ENCODE measurements at places on chromosomes 13 and 19. TPM values are rescaled to one million over a fixed set of nuclear protein-coding genes. Genes with fewer than 3 reads are reported as not detected.

The FXYD1 gene
- 2.6 TPM for total RNA-seq

The CD33 gene
- not detected for total RNA-seq

The KLK7 gene
- not detected for total RNA-seq

The PALM gene
- total RNA-seq: 0.18 TPM

The EID2B gene
- total RNA-seq: 3.4 TPM

The CEACAM4 gene
- total RNA-seq: not detected

The ZNF525 gene
- total RNA-seq: 4.9 TPM

The TTC9B gene
- not detected for total RNA-seq

DNA sequence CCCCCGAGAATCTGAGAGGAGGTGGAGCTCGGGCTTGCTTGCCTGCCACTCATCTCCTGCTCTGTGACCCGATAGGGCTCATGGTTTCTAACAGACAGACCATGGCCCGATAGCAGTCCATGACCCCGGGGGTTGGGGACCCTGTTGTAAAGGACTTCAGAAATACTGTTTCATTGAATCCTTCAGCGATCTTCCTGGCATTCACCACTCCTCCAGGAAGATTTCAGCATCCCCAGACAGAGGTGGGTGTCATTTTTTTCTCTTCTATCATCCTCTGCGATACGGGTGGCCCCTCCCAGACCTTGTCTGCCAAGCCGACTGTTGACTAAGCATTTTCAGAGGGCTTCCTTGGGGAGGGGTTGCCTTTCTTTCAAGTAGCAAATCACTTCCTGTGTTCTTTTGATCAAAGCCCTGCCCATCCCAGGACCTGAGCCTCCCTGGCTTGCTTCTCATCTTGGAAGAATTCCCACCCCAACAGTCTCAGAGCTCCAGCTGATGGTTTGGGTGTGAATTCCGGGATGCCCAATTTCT, 1.7 kb downstream of the MYO1F start:
- peaks cover 29% of the 10 kb centered on the region for H3K4me1 ChIP-seq
- H3K27ac ChIP-seq: peak overlapping the region; percentile 60
- peak; percentile 16 for DNase-seq
- no peak overlapping the region for H3K4me3 ChIP-seq
- H3K27me3 ChIP-seq: peaks cover 15% of the 10 kb centered on the region

- no peak overlapping the region for H3K27ac ChIP-seq
- H3K27me3 ChIP-seq: no peaks in the 10 kb centered on the region
- no peaks in the 10 kb centered on the region for H3K36me3 ChIP-seq
- no peak overlapping the region for H3K4me3 ChIP-seq
Observed at GRCh38 chr13:77563111-77563510, 27.6 kb downstream of the SCEL start.

DNA sequence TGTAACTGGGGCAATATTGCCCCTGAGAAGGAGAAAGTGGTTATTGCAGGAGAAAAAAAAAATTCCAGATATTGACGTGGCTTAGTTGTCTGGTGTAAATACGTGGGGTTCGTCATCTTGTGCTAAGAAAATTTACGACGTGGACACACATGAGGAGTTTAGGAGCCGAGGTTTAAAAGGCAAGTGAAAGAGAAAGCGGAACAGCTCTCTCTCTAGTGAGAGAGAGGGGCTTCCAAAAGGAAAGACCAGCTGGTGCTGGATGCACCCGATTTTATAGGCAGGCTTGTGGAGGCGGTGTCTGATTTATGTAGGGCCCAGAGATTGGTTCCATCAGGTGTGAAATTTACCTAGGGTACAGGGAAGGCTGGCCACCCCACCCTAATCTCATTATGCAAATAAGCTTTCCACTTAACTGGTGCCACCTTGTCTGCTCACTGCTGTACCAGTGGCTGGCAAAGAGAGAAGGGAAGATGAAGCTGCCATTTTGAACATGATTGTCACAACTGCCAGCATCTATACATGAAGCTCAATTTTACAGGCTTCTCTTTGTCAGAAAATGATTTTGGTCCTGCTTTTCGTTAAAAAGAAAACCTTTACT, 845.1 kb downstream of the DACH1 start:
- DNase-seq: no peak
- H3K36me3 ChIP-seq: no peaks in the 10 kb centered on the region
- H3K27me3 ChIP-seq: peaks cover 2% of the 10 kb centered on the region
- no peak overlapping the region for H3K27ac ChIP-seq
- no peak overlapping the region for H3K4me3 ChIP-seq
- no peaks in the 10 kb centered on the region for H3K4me1 ChIP-seq

DNA sequence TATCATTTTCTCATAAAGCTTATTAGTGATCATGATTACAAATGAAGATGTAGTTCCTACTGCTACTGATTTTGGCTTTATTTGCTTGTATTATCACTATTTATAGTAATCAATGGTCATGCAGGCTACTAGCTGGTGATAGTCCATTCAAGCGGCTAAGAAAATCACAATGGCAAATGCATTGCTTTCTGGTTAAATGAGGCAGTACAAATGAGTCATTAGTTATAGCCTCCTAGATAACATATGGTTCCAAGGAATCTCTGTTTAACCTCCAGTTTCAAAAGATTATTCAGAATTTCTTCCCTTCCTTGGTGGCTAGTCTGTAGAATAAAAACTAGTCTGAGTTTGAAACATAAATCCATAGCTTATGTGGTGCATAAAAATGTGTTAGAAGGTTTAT, 141.3 kb upstream of the HTR2A start:
- DNase-seq: no peak
- no peak overlapping the region for H3K27ac ChIP-seq
- no peaks in the 10 kb centered on the region for H3K36me3 ChIP-seq

- H3K27ac ChIP-seq: no peak overlapping the region
- peaks cover 5% of the 10 kb centered on the region for H3K27me3 ChIP-seq
- H3K36me3 ChIP-seq: no peaks in the 10 kb centered on the region
- DNase-seq: no peak
- H3K4me3 ChIP-seq: no peak overlapping the region
- no peaks in the 10 kb centered on the region for H3K4me1 ChIP-seq
Observed at GRCh38 chr13:46114613-46115012, 9.8 kb upstream of the CPB2 start.

- H3K4me1 ChIP-seq: no peaks in the 10 kb centered on the region
- peaks cover 15% of the 10 kb centered on the region for H3K36me3 ChIP-seq
- no peak overlapping the region for H3K4me3 ChIP-seq
- H3K27me3 ChIP-seq: peaks cover 2% of the 10 kb centered on the region
- DNase-seq: no peak
Observed at GRCh38 chr13:112793545-112794445, 104.0 kb downstream of the ATP11A start.

DNA sequence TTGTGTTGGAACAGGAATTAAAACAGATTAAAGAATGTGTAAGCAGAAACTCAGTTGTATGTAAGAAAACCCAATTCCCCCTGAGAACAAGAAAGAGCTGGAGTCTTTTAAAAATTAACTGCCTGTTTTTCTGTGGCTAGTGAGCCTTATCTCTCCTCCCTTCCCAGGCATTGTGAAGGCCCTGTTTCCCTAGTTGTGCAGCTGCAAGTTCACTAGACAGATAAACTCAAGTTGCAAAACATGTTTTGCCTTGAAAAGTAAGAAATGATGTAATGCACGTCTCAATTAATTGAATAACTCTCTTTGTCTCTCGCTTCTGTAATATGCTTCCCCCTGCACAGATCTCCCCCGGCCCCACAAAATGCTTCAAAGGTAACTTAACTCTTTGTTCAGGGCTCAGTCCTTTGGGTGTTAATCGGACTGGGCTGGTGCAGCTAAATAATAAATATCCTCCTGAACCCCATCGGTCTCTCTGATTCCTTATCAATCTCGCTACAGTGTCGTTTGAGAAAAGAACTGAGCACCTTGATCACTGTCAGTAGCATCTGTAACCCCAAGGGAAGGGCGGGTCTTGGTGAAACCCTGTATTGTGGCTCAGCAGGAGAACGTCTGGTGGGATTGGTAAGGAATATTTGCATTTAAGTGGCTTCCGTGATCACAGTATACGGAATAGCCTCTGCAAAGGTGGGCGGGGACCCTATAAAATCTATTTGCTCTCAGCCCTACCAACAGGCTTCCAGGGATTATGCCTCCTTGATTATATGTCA, 1.6 kb upstream of the ZNF556 start:
- H3K4me1 ChIP-seq: peaks cover 6% of the 10 kb centered on the region
- H3K27ac ChIP-seq: no peak overlapping the region
- H3K4me3 ChIP-seq: no peak overlapping the region
- no peaks in the 10 kb centered on the region for H3K36me3 ChIP-seq
- no peak for DNase-seq

- H3K36me3 ChIP-seq: no peaks in the 10 kb centered on the region
- H3K27me3 ChIP-seq: peaks cover 25% of the 10 kb centered on the region
- no peak overlapping the region for H3K27ac ChIP-seq
- no peaks in the 10 kb centered on the region for H3K4me1 ChIP-seq
Observed at GRCh38 chr19:38442736-38443135, 9.2 kb downstream of the RYR1 start.

DNA sequence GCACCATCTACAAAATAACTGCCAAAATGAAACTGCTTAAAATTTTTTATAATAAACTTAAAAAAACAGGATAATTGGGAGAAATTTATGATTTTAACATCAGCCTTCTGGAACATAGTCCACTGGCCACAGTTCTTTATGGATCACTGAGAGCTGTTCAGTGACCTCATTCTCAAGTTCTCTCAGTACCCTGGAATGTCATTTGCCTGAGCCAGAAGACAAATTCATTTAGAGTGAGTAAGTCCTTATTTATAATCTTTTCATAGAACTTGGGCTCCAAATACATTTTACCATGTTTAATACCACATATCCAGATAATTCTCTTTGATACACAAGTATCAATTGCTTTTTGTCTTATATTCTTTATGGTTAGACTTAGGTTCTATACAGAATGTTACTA, 87.6 kb downstream of the CAB39L start:
- no peaks in the 10 kb centered on the region for H3K27me3 ChIP-seq
- peak; percentile 89 for DNase-seq
- H3K36me3 ChIP-seq: peaks cover 11% of the 10 kb centered on the region
- peak overlapping the region; percentile 80 for H3K27ac ChIP-seq
- H3K4me3 ChIP-seq: peak overlapping the region; percentile 53
- peaks cover 81% of the 10 kb centered on the region for H3K4me1 ChIP-seq

DNA sequence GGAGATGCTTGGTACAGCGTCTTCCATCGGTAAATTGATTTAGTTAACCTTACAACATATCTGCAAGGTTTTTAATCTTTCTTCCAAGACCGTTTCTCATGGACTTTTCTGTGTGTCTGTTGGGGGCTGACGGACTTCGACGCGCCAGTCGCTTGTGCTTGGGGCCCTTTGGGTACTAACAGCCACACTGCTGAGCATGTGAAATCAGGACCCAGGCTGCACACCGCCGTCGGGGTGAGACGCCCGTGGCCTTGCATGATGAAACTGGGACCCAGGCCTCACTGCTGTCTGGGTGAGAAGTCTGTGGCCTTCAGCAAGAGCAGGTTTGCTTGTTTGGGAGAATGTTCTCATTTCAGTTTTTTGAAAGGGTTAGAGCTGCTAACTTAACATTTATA, 9.8 kb downstream of the ATP4B start:
- no peak for DNase-seq
- H3K27ac ChIP-seq: no peak overlapping the region
- peaks cover 8% of the 10 kb centered on the region for H3K27me3 ChIP-seq
- peaks cover 21% of the 10 kb centered on the region for H3K36me3 ChIP-seq

GRCh38 chr19:50000841-50001557, 24.2 kb downstream of the VRK3 start:
- H3K27me3 ChIP-seq: peaks cover 2% of the 10 kb centered on the region
- H3K4me3 ChIP-seq: no peak overlapping the region
- H3K4me1 ChIP-seq: peaks cover 28% of the 10 kb centered on the region
- DNase-seq: no peak

DNA sequence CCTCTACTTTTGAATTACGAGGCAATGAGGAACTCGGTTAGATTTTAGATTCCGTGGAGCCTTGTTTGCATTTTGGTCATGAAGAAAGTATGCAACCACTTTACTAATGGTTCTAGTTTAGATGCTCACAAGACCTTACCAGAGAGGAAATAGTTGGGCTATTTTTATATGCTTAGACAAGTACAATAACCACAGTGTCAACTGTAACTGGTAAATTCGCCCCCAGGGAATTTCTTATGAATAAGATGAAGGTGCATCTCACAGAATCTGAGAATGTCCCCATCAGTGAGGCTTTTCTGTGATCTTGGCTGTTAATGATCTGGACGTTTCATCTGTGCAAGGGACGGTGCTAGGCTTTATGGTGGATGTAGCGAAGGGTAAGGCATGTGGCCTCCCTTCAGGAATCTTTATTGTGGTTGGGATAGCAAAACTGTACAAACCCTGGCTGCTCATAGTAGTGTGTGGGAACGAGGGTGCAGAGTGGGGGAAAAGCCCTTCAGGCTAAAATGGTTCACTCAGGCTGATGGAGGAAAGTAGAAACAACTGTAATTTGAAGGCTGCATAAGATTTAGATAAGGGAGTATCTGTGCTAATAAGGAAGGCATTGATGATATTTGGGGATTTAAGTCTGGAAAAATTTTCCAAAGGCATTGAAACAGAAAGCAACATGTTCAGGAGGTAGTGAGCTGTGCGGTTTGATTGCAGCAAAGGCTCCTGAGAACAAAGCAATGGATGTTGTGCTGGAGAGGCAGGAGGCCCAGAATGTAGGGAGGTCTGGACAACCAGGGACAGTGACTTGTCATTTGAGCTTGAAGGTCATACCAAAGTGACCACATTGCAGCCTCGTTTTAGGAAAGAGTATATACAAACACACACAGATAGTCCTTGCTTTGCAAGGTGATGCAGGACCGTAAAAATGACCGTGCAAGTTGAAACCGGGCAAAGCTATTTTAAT, 28.4 kb downstream of the UBAC2 start:
- peaks cover 60% of the 10 kb centered on the region for H3K4me1 ChIP-seq
- peak overlapping the region; percentile 82 for H3K4me3 ChIP-seq
- H3K36me3 ChIP-seq: peaks cover 16% of the 10 kb centered on the region
- peak overlapping the region; percentile 86 for H3K27ac ChIP-seq

All from HFFc6 (cell line).